Suprapubic skin (tissue), 4 donors: ENCODE measurements at places on chromosomes 11 and 22.
A peak's percentile ranks its signal among the peaks of the same experiment; 100 is the strongest.

GRCh38 chr11:69465236-69466000, 16.0 kb upstream of the LINC01488 start:
- no peak for DNase-seq

GRCh38 chr11:4751201-4751600, 18.5 kb downstream of the OR51F1 start:
- DNase-seq, result no peak

GRCh38 chr11:84211896-84212295, 925.7 kb upstream of the CCDC90B start:
- no peak for DNase-seq

GRCh38 chr11:3824714-3825472, 15.9 kb downstream of the RHOG start:
- no peak for DNase-seq

DNA sequence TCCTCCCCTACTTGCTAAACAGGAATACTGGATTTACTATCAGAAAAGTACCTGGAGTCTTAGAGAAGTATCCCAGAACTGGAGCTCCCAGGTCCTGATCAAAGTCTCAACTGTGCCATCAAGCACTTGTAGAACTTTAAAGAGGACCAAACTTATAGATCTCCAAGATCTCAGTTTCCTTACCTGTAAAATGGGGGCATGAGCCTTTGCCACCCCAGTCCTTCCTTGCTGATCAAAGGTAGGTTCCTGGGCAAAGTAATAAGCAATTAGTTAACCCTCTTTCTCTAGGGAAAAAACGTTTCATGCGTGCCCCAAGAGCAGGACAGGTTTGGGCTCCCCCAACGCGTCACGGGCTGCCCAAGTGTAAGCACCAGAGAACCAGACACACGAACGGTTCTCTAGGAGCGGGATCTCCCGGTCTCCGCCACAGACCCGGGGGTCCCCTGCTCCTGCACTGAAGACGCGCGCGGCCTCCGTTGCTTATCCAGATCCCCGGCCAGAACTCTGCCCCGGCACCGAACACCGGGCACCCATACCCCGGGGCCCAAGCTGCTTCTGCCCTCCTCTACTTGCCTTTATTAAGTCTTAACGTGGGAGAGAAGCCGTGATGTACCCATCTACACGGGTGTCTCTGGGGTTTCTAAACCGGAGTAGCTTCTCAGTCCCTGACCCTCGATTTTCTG, 505 bp downstream of the ZNF214 start:
- DNase-seq, result peak; percentile 65

DNA sequence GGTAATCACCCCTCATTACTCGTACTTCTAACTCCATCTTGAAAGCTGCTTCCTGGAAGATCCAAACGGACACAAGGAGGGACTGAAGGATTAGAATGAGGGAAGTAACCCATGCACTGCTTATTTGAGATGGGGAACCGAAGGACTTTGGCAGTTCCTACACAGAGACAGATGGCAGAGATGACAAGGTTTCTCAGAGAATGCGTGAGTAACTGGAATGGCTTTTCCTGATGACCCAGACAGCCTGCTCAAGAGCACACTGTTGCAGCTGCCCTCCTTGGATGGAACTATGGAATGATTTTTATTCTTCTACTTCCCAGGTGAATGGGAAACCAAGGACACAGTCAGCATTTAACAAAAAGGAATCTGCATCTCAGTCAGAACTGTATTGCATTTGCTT, 7.3 kb downstream of the KCNJ11 start:
- no peak for DNase-seq

DNA sequence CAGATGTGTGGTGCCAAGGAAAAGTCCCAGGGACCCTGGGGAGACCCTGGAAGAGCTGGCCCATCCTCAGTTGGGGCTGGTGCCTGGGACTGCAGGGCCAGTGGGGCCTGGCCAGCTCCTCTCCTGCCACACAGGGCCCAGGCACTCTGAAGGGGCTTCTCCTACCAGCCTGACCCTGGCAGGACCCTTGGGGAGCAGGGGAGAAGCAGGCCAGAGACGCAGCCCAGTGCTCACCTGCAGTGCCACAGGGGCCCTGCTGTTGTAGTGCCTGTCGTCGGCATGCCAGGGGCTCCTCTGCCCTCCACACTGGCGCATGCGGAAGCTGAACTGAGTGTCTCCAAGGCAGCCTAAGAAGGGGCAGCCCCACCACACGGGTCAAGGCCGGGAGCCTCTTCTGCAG, 9.1 kb downstream of the DENND6B start:
- DNase-seq, result no peak

DNA sequence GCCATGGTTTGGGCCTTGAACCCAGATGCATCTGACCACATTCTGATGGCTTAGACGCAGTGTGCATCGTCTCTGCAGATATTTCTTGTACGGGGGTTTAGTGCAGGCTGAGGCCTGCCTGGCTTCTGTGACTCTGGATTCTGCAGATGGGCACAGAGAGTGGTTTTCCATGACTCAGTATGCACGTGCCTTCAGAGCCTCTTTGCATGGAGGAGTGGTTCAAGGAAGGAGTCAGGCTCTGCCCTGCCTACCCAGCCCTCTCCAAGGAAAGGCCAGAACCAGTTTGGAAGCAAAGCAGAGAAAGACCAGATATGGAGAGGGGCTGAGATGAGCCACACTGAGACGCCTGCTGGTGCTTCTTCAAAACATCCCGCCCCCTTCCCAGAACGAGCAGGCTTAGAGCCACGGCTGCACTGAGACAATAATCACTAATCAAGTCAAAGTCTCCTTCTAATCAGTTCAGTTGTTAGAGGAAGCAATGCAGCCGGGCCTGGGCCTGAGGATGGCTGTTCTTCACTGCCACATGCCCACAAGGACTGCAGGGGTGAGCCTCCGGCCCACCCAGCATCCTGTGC, 308.9 kb downstream of the NXPE2 start:
- DNase-seq, result no peak

DNA sequence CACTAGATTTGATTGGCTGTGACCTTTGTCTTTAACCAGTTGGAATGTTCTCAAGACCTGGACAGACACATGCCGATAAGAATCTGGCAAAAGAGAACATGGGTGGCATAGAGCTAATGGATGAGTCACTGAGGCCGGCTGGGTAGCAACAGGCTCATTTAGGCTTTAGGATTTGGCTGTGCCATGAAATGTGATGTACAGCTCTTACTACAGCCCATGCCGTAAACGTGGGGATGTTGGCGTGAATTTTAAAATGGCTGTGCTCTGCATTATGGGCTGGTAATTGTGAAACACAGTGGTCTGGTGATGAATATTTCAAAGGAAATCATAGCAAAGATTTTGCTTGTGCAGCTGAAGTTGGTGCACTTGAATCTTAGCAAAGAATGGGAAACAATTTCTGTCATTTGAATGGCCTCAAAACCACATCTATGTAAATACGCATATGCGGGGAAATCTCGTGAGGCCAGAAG, 332.4 kb downstream of the TBC1D22A start:
- DNase-seq, result no peak

- DNase-seq, result no peak
Observed at GRCh38 chr11:91046261-91046660, 823.4 kb upstream of the CHORDC1 start.

- no peak for DNase-seq
Observed at GRCh38 chr11:29485641-29486040, 531.2 kb downstream of the KCNA4 start.

- no peak for DNase-seq
Observed at GRCh38 chr11:86141727-86142126, 72.8 kb upstream of the PICALM start.

- DNase-seq, result no peak
Observed at GRCh38 chr22:19916006-19916405, 25.6 kb upstream of the COMT start.

GRCh38 chr22:27784120-27784475, 17.5 kb downstream of the MN1 start:
- no peak for DNase-seq

- DNase-seq, result peak; percentile 67
Observed at GRCh38 chr22:46740910-46741780, 3.1 kb upstream of the CERK start.

DNA sequence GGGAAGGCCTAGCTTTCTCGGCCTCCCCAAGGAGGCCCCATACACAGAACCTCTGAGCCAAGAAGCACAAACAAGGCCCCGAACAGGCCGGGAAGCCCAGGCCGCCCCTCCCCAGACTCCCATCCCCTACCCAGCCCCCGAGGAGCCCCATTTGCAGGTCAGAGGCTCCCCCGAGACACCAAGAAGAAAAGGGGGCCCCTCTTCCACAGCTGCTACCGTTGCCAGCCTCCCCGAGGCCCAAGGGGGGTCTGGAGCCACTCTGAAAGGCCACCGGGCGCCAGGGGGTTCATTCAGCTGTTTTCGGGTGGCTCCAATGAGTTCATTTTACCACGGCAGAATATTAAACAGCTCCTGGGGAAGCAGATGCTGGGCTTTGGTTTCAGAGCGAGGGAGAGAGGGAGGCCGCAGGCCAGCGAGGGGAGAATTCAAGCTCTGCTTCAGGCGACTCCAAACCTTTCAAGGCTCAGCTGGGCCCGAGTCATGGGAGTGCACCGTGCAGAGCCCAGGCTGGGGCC, 28.5 kb downstream of the MN1 start:
- DNase-seq, result no peak

GRCh38 chr22:36839356-36840073, 21.3 kb upstream of the NCF4 start:
- no peak for DNase-seq

GRCh38 chr11:109619498-109619897, 197.5 kb downstream of the C11orf87 start:
- no peak for DNase-seq

DNA sequence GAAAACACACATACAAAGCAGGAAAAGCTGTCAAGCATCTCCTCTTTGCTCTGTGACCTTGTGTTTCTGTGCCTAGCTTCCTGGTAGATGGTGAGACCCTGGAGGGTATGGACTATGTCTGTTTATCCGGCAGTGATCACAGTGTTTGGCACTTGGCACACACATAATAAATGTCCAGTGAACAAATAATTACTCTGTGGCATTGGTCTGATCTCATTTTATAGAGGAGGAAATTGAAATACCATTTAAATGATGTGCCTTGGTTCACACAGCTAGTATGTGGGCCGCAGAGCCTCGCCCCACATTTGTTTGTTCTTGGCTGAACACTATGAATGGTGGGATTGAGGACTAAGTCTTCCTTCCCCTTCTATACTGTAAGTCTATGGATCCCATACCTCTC, 104.7 kb upstream of the SPON1 start:
- DNase-seq, result no peak

DNA sequence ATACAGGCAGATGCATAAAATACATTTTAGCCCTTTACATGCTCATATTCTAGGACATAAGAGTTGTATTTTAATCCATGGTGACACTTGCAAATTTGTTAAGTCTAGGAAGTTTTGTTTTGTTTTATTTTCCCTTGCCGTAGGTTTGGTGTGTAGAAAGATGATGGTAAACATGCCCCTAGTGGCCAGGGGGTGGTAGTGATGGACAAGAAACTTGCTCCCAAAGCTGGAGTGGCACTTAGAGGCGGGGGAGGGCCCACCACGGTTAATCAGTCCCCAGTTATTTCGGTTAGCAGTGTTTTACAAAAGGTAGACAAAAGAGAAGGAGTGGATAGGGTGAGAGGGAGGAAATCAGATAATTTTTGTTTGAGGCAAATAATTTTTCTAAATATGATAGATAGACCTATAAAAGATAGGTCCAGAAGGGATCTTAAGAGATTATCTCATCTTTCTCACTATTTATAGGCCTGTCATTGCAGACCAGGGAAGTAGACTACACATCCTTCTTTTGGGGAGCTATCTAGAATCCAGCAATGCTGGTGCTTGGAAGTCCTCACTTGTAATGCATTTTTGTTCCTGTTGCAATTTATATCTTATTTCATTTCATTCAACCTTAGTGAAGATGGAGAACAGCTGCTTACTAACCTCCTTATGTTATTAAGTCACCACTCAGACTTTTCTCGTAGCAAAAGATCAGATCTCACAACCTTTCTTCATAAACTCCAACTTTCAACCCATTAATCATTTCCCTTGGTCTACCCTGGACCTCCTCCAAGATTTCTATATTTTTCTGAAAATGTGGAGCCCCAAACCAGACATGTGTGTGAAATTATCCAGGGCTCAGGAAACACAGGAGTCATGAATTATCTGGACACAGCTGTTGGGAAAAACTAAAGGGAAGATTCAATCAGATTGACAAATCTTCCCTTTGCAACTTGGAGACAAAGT, 5.9 kb upstream of the BDNF start:
- peak; percentile 50 for DNase-seq

DNA sequence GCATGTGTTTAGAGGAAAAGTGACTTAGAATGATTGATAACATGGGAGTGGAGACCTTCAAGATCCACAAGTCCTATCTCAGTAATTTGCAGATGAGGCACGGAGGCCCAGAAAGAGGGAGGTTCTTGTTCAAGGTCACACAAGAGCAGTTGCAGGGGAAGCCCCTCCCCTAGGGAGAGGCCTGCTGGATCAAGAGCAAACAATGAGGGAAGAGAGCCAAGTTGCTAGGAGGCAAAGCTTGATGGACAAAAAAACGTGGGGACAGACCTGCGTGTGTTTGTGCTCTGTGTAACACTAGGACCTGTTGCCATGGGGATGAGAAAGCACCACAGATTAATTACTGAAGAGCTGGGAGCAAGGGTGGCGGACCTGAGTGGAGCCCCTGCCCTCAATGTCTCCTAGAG, 6.4 kb upstream of the MFRP start:
- DNase-seq, result peak; percentile 64

DNA sequence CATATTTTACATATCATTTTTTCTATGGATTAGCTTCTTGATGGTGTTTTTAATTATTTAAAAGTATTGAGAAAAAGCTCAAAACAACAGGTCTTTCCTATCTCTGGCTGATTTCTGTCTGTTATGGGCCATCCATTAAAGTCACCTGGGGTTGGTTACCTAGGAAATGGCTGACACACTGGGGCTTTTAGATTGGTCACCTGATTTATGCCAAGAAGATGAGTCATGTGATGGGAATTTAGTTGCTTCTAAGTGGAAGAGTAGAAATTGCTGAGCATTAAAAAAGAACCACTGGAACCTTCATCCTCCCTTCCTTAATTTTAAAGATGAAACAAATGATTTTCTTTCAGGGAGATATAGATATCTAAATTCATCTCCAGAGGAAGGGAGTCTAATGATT, 48.8 kb upstream of the LARGE1 start:
- DNase-seq, result no peak

DNA sequence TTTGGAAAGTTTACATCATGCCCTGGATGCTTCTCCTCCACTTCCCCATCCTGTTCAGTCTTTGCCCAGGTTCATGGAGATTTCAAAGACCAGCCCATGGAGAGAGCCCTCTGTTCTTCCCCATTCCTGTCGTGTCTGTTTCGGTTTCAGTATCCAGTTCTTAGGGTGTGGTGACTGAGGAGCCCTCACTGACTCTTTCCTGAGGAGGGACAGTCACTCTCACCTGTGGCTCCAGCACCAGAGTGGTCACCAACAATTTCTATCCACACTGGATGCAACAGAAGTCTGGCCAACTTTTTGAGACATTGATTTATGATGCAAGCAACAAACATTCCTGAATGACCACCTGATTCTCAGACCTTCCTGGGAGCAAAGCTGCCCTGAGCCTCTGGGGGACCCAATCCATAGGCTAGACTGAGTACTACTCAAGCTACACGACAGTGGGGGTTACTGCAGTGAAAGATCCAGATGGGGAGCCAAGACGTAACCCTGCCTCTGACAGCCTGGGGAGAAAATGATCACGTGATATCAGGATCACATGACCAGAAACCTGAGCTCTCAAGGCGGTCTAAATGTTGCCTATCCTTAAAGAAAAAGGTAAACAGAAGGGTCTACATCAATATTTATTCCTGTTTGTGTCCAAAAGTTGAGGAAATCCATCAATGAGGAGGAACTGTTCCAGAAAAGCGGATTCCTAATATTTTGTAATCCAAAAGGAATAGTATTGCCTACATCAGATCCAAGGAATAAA, 76.2 kb upstream of the VPREB1 start:
- DNase-seq, result no peak

GRCh38 chr11:70167723-70168404, 35.2 kb upstream of the FADD start:
- DNase-seq, result no peak
